ENCODE measurements at places on chromosomes 3 and 15.

GRCh38 chr3:160801386-160802118, 45.5 kb downstream of the PPM1L start:
- DNase-seq = peak; percentile 22

GRCh38 chr3:115975353-115975752, 352.0 kb downstream of the GAP43 start:
- DNase-seq = peak; percentile 88

DNA sequence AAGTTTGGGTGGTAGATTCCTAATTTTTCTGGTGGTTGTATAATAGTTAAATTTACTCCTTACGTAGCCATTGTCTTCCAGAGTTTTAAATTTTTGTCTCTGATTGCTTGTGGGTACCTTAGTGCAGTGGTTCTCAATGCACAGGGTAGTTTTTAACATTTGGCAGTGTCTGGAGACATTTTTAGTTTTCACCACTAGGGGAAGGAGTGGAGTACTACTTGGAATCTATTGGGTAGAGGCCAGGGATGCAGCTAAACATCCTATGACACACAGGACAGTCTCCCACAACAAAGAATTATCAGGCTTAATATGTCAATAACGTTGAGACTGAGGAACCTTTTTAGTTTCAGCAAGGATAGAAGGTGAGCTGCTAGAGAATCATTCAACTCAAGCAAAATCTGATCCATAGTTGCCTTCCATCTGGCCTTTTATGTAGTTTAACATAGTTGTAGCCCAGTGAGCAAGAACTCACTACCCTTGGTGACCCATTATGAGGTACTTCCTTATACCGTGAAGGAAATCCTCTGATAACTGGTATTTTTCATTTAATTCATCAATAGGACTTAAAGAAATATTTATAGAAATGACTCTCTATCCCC, 8.6 kb upstream of the STX19 start:
- peak; percentile 26 for DNase-seq

DNA sequence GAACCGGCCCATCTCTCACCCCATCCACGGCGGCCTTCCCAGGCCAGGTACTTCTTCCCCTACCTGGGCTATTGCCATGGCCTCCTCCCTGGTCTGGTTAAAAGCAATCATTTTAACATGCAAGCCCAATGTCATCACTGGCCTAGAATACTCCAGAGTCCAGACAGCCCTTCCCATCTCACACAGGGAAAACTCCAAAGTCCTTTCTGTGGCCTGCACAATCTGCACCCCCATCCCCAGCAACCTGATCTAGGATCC, 45.8 kb upstream of the SLCO2A1 start:
- no peak for DNase-seq

DNA sequence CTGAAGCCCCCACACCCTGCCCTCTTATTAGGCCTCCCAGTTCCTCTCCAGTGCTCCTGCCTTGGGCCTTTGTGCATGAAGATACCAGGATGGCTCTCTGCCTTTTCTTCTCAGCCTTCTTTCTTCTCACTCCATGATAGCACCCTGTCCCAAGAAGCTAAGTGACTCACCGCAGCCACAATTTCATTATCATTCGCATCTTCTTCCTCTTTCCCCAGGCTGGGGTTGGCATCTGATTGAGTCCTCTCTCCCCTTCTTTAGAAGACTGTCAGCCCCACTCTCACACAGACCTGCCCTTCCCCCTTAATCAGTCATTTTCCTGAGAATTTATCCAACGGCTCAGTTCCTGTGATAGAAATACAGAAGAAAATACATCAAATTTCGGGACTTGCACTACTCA, 102.0 kb downstream of the STAC start:
- DNase-seq = no peak

- DNase-seq = no peak
These were observed 51.0 kb downstream of the EOMES start for GRCh38 chr3:27671101-27671500.

- peak; percentile 20 for DNase-seq
These were observed 6.9 kb downstream of the NIPA2 start for GRCh38 chr15:22845289-22845900.

- DNase-seq = no peak
These were observed 24.8 kb upstream of the RHO start for GRCh38 chr3:129503471-129504291.

DNA sequence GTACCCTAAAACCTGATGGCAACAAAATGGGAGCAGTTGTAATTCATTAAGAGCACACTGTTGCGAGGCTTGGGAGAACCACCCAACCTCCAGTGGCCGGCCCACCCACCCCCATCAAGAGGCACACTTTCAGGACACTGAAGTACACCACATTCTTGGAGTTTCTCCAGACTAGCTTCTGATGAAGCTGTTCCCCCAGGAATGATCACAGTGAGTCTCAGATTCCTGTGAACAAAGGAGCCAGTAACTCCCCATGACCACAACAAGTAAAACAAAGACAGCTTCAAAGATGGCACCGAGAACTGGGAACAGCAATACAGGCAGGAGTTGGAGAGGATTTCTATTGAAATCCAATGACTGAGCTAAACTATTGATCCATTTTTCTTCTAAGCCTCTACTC, 126.0 kb downstream of the ST8SIA2 start:
- peak; percentile 67 for DNase-seq

GRCh38 chr3:42960282-42960681, 18.8 kb upstream of the GASK1A start:
- peak; percentile 5 for DNase-seq

GRCh38 chr3:97306226-97306625, 458.3 kb upstream of the ARL6 start:
- DNase-seq = no peak

DNA sequence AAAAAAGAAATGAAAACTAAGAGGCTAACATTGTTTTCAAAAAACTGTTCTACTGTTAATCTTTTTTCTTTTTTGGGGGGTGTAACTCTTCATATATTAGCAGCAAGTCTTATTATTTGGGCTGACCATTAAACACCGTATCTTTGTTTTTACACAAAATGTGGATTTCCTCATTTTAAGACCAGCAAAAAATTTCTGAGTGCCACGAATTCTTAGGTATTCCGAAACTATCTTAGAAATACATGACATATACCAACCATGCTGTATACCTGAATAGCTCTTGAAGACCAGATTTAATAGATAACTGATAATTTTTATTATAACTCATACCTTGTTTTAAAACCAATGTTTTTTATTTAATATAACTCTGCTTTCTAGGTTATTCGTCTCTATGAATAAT, 620 bp upstream of the TTC23 start:
- DNase-seq = no peak

- DNase-seq = no peak
These were observed 23.0 kb downstream of the OIP5 start for GRCh38 chr15:41309226-41309905.

GRCh38 chr3:20798666-20799065, 612.7 kb upstream of the SGO1 start:
- DNase-seq = no peak

GRCh38 chr3:99131876-99132275, 230.4 kb upstream of the DCBLD2 start:
- DNase-seq = peak; percentile 38

GRCh38 chr15:64249883-64250575, 87.2 kb upstream of the PPIB start:
- peak; percentile 14 for DNase-seq

- DNase-seq = no peak
These were observed 857.1 kb upstream of the GBE1 start for GRCh38 chr3:82618594-82618993.

GRCh38 chr3:127551178-127551577, 39.4 kb downstream of the TPRA1 start:
- DNase-seq = no peak

GRCh38 chr3:152586974-152587373, 248.0 kb upstream of the P2RY1 start:
- no peak for DNase-seq

DNA sequence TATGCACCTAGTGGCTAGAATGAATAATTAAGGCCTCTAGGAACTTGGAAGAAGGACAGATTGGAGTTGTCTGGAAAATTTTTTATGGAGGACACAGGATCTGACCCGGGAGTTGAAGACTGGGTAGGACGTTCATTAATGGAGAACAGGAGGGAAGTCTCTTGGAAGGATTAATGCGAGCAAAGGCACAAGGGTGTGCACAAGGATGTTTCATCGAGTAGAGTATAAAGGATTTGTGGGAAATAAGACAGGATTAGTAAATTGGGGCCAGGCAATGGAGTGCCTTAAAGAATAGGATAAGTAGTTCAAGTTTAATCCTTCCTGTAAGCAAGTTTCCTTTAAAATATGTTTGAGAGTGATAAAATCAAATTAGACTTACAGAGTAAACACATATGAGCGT, 14.6 kb downstream of the LMOD3 start:
- DNase-seq = no peak

DNA sequence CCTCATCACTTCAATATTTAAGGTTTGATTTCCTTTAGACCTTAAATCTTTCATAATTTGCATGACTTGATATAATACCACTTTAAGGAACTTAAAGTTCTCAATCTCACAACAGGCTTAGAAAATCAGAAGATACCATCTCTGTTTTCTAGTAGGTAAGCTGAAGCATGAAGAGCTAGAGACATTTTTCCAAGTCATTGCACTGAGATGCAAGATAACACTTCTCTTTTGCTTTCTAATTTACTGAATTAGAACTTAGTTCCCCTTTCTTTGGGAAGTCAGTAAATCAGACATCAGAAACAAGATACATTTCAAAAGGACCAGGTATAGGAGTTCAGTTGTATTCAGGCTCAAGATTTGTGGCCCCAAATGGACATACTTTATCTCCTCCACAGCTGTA, 79.7 kb downstream of the DZIP3 start:
- no peak for DNase-seq

GRCh38 chr15:91342097-91342496, 242.0 kb downstream of the SV2B start:
- DNase-seq = no peak

- DNase-seq = peak; percentile 40
These were observed at the start of gene SEMA4B for GRCh38 chr15:90201130-90201943. TSS of gene SEMA4B (plus strand) at chr15:90201330. CDS start at chr15:90201579, 249 bp downstream.

- DNase-seq = no peak
These were observed 43.7 kb downstream of the IGSF11 start for GRCh38 chr3:118990823-118991560.

GRCh38 chr3:174322789-174323188, 536.3 kb upstream of the NAALADL2 start:
- no peak for DNase-seq

GRCh38 chr3:195111319-195111705, 159.6 kb downstream of the XXYLT1 start:
- no peak for DNase-seq

DNA sequence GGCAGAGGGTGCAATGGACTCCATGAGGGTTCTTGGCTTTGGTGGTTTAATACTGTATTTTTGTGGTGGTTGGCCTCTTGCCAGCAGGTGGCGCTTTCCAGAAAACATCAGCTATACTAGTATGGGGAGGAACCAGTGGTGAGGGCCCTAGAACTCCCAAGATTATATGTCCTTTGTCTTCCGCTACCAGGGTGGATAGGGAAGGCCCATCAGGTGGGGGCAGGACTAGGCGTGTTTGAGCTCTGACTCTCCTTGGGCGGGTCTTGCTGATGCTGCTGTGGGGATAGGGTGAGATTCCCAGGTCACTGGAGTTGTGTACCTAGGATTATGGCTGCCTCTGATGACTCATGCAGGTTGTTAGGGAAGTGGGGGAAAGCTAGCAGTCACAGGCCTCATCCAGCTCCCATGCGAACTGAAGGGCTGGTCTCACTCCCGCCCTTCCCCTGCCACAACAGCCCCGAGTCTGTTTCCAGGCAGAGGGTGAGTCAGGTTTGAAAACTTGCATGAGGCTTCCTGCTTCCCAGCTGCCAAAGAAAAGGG, 357.7 kb downstream of the OTOL1 start:
- DNase-seq = peak; percentile 84

DNA sequence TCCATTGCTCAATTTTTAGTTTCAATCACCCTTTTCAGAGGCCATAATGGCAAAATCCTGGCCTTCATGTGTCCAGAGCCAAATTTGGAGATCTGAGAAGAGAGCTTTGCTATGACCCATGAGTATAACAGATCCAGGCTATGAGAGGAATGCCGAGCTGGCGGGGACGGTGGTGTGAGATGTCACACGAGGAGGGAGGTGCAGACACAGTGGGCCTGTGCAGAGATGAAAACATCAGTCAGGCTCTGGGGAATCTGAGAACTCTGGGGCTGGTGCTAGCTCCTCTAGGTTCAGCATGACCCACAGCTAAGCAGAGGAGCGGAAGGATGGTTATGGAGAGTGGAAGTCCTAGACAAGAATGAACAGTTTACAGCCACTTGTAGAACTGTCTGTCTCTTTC, 398.3 kb upstream of the ATP10A start:
- no peak for DNase-seq

- no peak for DNase-seq
These were observed 158.8 kb upstream of the GPR149 start for GRCh38 chr3:154588831-154589230.

DNA sequence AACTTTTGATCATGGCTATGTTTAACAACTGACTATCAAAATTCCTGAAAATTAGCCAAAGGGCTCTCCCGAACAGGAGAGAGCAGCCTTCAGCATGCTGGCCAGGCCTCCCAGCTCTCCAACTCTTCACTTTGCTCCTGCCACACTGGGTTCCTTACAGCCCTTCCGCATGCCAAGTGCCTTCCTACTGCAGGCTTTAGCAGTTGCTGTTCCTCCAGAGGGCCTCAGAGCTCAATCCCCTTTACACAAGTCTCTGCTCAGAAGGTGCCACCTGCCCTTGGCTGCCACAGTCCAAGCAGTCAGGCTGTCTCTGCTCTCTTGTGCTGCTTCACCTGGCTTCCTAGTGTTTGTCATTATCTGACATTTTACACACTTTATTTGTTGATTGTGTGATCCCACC, 553.1 kb upstream of the PPP2R3A start:
- DNase-seq = no peak

GRCh38 chr3:45441584-45442310, 53.4 kb downstream of the LARS2 start:
- peak; percentile 17 for DNase-seq

DNA sequence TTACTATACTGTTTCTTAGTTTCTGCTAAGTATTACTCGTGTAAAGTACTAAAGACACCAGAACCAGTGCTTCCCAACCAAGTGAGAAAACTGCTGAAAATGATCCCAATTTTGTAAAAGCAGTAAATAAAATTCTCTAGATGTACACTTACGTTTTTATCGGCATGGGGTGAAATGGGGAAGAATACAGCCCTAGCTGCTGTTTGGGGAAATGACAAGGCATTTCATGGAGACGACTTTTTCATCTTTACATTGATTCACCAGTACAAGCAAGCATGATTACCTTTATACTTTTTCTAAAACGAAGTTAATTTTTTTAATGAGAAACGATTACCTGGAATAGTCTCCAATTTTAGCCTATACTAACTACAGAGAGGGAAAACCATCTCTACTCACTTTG, 1.4 kb downstream of the PSMD6 start:
- no peak for DNase-seq

GRCh38 chr15:91890614-91891013, 37.1 kb downstream of the SLCO3A1 start:
- peak; percentile 32 for DNase-seq

DNA sequence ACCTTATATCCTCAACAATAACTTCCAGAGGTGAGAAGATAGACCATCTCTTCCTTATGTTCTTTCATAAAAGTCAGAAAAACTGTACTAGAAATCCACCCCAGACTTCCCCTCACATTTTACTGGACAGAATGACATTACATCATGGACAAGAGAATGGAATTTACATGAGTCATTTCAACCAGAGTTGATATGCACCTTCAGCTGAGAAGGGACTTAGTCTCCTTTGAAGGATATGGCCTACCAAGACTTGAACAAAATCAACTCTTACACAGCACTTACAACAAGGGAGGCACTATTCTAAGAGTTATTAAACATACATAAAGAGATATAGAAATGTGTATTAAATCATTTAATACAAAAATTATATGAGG, 380.0 kb upstream of the DPH6 start:
- DNase-seq = peak; percentile 33

GRCh38 chr3:97882975-97883598, 61.3 kb downstream of the CRYBG3 start:
- peak; percentile 73 for DNase-seq
